ENCODE measurements at places on chromosomes 5 and 9.

- no peak for DNase-seq
These were observed 1189.4 kb downstream of the EFNA5 start for GRCh38 chr5:106481374-106481773.

DNA sequence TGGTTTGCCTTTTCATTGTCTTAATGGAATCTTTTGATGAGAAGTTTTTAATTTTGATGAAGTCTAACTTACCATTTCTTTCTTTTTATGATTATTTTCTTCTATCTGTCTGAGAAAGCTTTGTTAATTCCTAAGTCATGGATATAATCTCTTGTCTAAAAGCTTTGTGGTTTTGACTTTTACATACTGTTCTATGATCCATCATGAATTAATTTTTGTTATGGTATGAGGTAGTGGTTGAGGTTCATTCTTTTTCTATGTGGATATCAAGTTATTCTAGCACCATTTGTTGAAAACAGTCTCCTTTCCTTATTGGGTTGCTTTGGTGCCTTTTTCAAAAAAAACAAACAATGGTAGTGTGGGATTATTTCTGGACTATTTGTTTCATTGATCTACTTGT lies 20.4 kb downstream of the FBXO10 start:
- DNase-seq: no peak

DNA sequence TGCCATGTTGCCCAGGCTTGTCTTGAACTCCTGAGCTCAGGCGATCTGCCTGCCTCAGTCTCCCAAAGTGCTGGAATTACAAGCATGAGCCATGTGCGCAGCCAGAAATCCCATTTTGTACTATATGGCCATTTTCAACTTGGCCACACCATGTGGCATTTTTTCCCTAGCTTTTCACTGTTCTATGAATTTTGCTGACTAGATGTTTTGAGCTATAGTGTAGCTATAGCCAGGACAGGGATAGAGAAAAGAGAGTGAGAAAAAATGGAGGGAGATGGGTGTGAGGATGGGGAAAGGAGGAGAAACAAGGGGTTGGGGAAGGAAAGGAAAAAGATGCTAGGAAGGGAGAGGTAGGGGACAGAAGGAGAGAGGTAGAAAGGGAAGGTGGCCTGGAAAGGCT lies 46.4 kb downstream of the DMXL1 start:
- DNase-seq: no peak

DNA sequence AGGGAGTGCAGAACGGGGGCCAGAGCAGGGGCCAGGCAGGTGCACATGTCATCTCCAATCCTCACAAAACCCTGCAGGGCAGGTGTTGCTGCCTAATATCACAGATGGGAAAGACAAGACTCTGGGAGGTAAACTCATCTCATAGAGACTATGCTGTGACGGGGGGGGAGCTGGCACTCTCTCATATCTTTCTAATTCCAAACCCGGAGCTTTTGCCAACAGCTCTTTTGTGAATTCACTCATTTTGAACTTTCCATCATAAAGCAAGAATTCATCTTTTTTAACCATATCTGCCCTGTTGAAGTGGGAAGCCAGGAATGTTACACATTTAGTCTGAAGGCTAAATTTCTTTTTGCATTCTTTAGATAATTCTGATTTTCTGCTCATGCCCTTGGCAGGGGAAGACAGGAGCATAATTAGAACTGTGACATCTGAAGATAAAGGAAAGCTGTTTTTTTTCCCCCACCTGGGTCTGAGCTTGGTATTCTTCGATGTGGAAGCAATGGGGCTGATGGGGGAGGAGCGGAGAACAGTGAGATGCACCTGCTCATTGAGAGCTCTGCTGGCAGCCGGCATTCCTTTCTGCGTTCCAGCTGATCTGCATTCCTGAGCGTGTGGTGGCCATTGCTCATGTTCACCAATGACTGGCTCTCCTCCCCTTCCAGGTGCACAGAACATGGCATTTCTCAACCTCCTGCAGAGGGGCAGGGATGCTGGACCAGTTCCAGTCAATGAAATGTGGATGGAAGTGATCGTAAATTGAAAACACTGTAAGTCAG lies 159.2 kb downstream of the NSG2 start:
- no peak for DNase-seq

- DNase-seq: no peak
These were observed 38.4 kb downstream of the PRKACG start for GRCh38 chr9:68975365-68976043.

- no peak for DNase-seq
These were observed 108.3 kb upstream of the ADAMTSL1 start for GRCh38 chr9:18365651-18366050.
